ENCODE measurements at places on chromosomes 4 and X.

GRCh38 chr4:84799318-84799717 is 167.2 kb downstream of the WDFY3 start:
- no peak for DNase-seq

- no peak for DNase-seq
Measured at GRCh38 chrX:7215842-7216241, 67.9 kb upstream of the PUDP start.

DNA sequence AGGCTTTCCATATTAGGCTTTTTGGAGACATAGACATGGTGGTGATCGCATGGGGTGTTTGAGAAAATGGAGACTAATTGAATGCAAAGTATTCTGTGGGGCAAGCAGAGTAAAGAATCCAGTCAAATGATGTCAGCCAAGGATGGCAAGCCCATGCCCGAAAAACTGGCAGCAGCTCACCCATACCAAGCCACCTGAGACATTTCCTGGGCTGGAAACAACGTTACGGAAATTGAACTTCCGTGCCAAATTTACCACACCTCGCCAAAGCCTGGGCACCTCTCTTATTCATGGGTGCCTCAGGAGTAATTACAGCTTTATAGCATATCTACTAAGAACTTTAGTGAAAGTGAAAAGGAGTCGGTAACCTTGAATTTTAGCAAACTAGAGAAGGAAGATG is 166.4 kb downstream of the CBR4 start:
- DNase-seq = no peak

GRCh38 chr4:8556341-8557150 is 23.6 kb upstream of the GPR78 start:
- no peak for DNase-seq

DNA sequence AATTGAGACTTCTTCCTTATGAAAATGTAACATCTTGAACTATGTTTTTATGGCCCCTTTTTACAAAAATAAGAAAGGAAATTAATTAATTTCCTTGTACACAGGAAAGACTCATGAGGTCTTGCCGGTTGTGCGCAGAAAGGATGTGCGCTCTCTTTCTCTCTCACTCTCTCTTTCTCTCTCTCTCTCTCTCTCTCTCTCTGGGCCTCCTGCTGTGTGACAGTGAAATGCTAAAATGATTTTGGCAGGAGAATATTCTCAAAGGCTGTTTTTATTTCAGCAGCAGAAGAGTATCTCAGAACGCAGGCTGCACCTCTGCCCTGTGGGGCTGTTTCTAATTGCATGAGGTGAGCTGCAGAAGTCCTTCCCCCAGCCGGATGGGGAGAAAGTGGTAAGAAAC is 349.0 kb downstream of the MID1IP1 start:
- no peak for DNase-seq

- DNase-seq = no peak
Measured at GRCh38 chrX:95059909-95060308, 1385.9 kb downstream of the FAM133A start.

DNA sequence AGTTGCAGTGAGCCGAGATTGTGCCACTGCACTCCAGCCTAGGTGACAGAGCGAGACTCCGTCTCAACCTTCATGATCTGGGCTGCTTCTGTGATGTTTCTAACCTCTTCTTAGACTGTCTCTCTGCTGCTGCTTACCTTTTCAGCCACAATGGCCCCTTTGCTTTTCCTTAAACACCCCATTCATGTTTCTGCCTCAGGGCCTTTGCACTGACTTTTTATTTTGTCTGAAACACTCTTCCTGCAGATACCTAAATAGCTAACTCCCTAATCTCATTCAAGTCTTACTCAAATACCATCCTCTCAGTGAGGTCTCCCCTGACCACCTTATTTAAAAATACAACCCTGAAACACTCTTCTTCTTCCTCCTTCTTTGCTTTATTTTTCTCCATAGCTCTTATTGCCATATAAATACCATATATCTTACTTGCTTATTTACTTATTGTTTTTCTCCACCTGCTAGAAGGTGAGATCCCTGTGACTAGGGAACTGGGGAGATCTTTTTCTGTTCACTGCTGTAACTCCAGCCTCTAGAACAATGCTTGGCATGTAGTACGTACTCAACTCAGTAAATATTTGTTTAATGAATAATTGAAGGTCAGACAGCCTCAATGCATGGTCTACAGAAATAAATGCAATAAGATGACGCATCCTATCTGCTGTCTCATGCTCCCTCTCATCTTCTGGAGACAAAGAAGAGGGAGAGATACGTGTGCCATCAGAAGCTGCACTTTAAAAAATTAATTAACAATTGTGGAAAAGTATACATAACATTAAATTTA is 43.8 kb upstream of the SETD7 start:
- DNase-seq = no peak

DNA sequence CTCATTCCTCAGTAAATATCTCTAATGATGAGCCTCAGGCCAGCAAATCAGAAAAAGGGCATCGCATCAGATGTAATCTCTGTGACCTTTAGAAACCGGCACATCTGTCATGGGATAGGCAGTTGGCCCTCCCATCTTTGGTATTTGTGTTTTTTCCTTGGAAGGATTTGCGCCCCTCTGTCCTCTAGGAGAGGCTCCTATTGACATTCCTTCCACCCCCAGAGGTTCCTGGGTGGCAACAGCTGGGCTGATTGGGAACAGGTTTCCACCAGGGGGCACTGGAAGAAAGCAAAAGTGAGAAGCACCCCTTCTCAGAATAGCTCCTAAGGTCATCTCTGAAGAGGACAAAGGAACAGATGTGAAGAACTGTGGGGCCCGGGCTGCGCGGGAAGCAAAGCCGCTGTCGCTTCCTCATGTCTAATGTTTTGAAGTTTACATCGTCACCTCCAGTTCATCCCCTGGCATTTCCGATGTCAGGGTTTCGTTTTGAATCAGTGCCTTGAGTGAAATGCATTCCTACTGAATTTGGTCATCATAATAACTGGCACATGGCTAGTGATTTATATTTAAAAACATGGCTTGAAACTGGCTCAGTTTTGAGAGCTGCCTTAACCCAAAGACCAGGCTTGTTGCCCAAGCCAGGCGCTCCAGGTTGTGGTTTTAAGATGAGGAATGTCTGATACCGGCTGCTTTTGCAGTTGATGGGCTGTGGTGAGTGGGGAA is 6.2 kb downstream of the TXK start:
- DNase-seq = peak; percentile 72

DNA sequence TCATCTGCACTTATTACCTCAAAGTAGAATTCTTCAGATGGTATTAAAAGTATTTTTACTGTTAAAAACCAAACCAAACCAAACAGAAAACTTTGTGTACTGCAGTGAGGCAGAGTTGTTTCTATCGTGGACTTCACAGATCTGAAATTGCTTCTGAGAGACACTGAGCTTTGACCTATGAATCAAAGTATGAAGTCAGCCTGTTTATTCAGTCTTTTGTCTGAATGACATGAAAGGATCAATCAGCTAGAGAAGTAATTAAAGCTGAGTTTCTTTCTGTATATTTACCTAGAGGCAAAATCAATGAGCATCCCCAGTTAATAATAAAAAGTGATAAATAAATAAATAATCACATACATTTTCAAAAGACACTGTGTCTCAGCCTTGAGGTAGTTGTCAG is 2121.0 kb downstream of the PCDH7 start:
- no peak for DNase-seq

- DNase-seq = no peak
Measured at GRCh38 chr4:83381173-83381572, 46.5 kb upstream of the HPSE start.

DNA sequence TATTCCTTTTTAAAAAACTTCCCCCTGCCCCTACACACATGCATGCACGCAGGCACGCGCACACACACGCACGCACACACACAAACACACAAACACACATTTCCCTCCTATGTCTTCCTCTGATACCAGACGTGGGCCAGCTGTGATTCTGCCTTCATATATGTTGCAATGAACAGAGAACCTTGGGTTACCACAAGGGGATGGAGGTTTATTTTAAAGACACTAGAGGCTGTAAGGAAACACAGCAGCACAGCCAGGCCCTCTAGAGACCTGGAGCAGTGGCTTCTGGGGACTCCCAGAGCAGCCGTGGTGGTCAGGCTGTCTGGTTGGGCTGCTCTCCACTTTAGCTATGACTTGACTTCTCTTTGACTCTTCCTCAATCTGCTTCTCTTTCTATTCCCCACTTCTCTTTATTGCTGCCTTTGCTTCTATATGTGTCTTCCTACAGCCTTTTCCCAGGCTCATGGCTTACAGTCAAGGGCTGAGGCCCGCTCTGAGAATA is 3.2 kb upstream of the TLR10 start:
- DNase-seq = no peak

DNA sequence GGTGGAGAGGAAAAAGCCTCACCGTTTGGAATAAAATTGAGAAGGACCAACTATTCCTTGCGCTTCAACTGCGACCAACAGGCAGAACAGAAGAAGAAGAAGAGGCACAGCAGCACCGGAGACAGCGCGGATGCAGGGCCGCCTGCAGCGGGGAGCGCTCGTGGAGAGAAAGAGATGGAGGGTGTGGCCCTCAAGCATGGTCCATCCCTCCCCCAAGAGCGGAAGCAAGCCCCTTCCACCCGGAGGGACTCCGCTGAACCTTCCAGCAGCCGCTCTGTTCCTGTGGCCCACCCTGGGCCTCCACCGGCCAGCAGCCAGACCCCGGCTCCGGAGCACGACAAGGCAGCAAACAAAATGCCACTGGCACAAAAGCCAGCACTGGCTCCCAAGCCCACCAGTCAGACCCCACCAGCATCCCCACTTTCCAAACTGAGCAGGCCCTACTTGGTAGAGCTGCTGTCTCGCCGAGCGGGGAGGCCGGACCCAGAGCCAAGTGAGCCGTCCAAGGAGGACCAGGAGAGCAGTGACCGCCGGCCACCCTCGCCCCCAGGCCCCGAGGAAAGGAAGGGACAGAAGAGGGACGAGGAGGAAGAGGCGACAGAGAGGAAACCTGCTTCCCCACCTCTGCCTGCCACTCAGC is 71.2 kb downstream of the AASDH start:
- DNase-seq = no peak

GRCh38 chrX:20753076-20753475 is 486.4 kb upstream of the RPS6KA3 start:
- no peak for DNase-seq

- no peak for DNase-seq
Measured at GRCh38 chr4:15427161-15427560, 672 bp upstream of the C1QTNF7 start.

- DNase-seq = no peak
Measured at GRCh38 chr4:2923141-2923551, 40.1 kb downstream of the NOP14 start.

DNA sequence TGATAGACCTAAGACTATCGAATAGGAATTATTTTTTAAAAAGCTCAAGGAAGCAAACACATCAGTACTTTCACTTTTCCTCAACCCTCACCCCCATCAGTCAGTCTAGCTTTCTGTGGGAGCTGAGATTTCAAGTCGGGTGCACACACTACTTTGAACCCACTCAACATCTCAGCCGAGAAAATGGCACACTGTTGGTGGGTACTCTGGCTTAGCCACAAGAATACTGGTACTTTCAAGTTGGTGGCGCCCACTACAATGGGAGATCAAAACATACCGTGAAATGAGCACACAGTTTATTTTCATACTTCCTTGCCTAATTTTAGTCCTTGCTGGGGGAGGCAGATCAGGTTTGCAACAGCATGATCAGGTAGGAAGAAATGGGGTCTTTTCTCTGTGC is 10.2 kb downstream of the CD40LG start:
- peak; percentile 39 for DNase-seq

DNA sequence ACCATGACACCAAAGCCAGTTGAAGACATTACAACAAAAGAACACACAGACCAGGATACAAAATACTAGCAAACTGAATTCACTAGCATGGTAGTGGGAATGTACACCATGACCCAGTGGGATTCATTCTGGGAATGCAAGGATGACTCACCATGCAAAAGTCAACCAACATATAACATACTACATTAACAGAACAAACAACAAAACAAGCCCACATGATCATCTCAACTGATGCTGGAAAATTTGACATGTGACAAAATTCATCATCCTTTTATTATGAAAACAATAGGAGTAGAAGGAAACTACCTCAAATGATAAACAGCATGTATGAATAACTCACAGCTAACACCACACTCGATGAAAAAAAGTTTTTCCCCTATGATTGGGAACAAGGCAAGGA is 190.2 kb downstream of the DCLK2 start:
- no peak for DNase-seq

DNA sequence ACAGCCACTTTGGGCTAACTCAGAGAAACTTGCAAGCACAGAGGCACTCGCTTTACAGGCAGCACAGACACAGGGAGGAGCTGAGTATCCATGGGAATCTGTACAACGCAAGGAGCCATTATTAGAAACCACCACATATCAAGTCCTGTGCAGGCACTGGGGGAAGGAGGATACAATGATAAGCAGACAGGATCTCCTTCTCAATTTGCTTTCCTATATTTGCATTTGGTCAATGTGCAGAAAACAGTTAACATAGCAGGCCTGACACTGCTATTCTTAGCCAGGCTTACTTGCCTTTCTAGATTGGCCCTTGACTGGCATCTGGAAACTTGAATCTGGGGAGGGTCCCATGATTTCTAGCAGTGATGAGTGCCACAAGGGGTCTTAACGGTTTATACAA is 65.8 kb downstream of the TEC start:
- DNase-seq = no peak

GRCh38 chr4:177070533-177071058 is 239.1 kb upstream of the NEIL3 start:
- DNase-seq = no peak

- DNase-seq = no peak
Measured at GRCh38 chrX:120137439-120137838, 21.0 kb upstream of the RHOXF2 start.

DNA sequence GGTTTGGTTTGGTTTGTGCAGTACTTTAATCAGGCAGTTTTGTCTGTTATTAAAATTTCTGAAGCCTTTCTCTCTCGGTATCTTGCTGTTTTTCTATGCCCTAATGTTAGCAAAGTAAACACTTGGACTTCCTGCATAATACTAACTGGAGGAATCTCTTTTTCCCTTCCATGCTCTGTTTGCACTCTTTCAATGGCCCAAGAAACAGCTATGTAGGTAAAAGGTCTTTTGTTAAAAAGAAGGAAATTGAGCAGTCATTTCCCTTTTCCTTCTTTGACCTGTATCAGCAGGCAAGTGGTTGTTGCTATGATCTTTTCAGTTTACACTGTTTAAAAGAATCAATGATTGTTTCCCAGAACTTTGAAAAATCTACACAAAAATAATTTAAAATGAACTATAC is 82.7 kb downstream of the CCSER1 start:
- no peak for DNase-seq

DNA sequence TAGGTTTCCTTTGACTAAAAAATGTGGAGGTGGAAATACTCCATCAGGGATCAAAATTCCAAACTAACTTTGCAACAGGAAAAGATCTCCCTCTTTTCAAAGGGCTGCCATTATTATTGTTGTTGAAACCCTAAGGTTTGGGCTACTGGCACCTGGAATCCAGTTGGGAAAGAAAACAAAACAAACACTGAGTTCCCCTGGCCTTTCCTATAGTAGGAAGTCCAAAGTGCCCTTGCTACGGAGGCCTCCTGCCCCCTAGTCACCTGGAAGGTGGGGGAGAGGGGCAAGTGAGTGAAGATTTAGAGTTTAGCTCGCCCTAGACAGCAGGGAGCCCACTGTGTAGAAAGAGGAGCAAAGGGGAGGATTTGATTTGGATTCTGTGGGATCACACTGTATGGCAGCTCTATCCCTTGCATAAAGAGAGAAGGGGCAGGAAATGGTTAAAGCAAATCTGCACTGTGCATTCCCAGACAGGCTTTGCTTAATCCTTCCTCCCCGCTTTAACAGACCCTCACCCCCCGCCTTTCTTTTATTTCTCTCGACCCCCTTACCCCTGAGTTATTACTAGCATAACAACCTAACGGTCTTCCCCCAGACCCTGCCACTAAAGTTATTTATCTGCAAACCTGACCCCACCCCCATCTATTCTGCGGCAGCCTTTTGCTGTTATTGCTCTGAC is 627 bp upstream of the FAT4 start:
- DNase-seq = no peak

- DNase-seq = no peak
Measured at GRCh38 chr4:2827874-2828751, 15.5 kb upstream of the ADD1 start.

Measured in CD4-positive, alpha-beta T cell treated with Interleukin-6 at 100 ng/mL for 8 hours (primary cell).